ENCODE measurements at places on chromosomes 4 and X.

DNA sequence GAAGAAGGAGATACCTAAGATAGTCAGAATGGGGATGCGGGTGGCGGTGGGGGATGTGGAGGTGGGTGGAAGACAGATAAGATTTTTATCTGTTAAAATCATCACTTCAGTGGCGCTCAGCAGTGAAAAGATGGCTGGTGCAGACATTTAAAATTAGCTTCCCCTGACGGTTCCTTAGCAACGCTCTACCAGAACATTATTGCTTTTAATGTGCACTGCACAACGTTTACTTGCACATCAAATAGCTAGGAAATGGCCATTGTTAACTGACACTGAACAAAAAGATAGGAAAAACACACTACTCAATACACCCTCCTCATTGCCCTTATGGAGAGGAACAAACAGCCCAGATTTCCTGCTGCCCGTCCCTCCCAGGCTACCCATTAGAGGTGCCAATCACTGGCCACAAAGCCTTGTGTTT, 61.0 kb upstream of the FTHL17 start:
- no peaks in the 10 kb centered on the region for H3K27me3 ChIP-seq
- no peak overlapping the region for H3K4me3 ChIP-seq
- no peaks in the 10 kb centered on the region for H3K4me1 ChIP-seq
- no peak for DNase-seq
- no peak overlapping the region for H3K27ac ChIP-seq
- H3K36me3 ChIP-seq: no peaks in the 10 kb centered on the region

GRCh38 chrX:29466456-29466855, 748.9 kb upstream of the MAGEB2 start:
- H3K27me3 ChIP-seq: no peaks in the 10 kb centered on the region
- H3K4me3 ChIP-seq: no peak overlapping the region
- no peak for DNase-seq
- H3K4me1 ChIP-seq: no peaks in the 10 kb centered on the region

GRCh38 chr4:87913896-87914295, 61.6 kb upstream of the SPP1 start:
- H3K4me3 ChIP-seq: no peak overlapping the region
- H3K36me3 ChIP-seq: no peaks in the 10 kb centered on the region

DNA sequence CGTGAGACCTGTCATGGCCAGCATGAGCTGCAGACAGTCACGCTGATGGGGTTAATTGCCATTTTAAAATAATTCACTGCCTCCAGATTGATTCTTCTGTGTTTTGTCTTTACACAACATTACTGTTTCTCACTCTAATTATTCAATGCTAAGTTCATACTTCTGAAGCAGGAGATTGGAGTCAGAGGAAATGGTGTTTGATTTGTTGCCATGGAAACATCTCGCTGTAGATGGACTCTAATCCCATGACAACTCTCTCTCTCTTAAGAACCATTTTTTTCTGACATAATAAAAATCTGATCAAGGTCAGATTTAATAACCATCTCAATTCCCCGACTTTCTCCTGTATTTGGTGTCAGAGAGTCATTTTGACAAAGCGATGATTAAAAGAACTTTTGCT, 209.0 kb downstream of the IDS start:
- no peaks in the 10 kb centered on the region for H3K4me1 ChIP-seq
- H3K27ac ChIP-seq: no peak overlapping the region
- no peak overlapping the region for H3K4me3 ChIP-seq

- H3K4me1 ChIP-seq: peaks cover 8% of the 10 kb centered on the region
- H3K4me3 ChIP-seq: no peak overlapping the region
- H3K36me3 ChIP-seq: peaks cover 11% of the 10 kb centered on the region
Observed at GRCh38 chr4:184666670-184667069, 17.1 kb downstream of the PRIMPOL start.

DNA sequence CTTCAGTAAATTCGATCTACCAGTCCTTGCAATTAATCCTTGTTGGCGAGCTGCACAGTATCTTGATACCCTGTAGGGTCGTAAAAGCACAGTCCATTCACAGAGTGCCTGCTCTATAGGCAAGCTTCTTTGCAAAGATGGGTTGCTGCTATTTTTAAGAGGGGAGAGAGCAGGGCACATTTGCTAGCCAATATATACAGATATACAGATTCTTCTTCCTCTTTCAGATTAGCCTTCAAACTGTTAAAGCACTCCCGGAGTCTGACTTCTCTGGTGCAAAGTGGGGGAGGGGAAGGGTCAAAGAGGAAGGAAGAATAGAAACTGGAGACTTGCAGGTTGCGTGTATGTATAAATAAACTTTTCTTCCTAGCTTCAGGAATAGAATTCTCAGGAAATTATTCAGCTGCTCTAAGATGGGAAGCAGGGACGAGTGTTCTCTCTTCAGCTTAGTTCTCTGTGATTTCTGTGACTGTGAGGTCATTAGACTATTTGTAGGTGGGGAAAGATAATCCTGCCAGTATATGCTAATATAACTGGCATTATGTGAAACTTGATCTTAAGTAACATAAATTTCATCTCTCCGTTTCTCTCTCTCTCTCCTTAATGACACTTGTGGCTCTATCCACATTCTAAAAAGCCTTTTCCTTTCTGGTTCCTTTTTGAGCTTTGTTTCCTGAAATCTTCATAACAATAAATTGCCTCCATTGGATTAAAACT, at the start of gene CYSLTR1:
CYSLTR1 (minus strand) TSS at position 242 of the 717 bp plus-strand sequence. CDS start 53,865 bp downstream, outside the sequence.
- no peak for DNase-seq
- no peaks in the 10 kb centered on the region for H3K27me3 ChIP-seq
- peak within 1 kb of the TSS; percentile 57 for H3K4me3 ChIP-seq
- H3K27ac ChIP-seq: no peak within 1 kb of the TSS

- no peaks in the 10 kb centered on the region for H3K27me3 ChIP-seq
- no peak for DNase-seq
- H3K27ac ChIP-seq: no peak overlapping the region
- no peaks in the 10 kb centered on the region for H3K36me3 ChIP-seq
- H3K4me3 ChIP-seq: no peak overlapping the region
Observed at GRCh38 chr4:112325530-112325929, 28.4 kb downstream of the ALPK1 start.

GRCh38 chr4:7687796-7688195, 251.9 kb downstream of the AFAP1 start:
- H3K27me3 ChIP-seq: no peaks in the 10 kb centered on the region
- no peaks in the 10 kb centered on the region for H3K36me3 ChIP-seq
- no peaks in the 10 kb centered on the region for H3K4me1 ChIP-seq
- no peak for DNase-seq
- no peak overlapping the region for H3K27ac ChIP-seq
- no peak overlapping the region for H3K4me3 ChIP-seq

- no peak overlapping the region for H3K27ac ChIP-seq
- no peaks in the 10 kb centered on the region for H3K36me3 ChIP-seq
- no peak for DNase-seq
Observed at GRCh38 chr4:133058701-133059100, 90.4 kb upstream of the PCDH10 start.

DNA sequence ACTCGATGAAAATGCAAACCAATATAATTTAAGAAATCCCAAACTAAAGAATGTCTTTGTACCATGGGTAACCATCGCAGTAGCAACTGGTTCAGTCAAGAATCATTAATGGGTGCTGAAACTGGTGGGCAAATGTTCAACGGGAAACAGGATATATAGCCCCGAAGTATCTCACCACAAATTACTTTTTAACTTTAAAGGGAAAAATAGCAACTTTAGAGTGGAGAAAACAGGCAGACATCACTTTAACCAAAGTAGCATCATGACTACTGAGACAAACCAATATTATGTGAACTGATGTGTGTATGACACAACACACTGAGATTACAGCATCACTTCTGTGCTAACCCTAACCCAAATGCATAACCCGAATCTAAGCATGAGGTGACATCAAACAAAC, 33.8 kb upstream of the SLAIN2 start:
- no peak overlapping the region for H3K27ac ChIP-seq
- no peak for DNase-seq
- no peaks in the 10 kb centered on the region for H3K27me3 ChIP-seq
- H3K4me1 ChIP-seq: no peaks in the 10 kb centered on the region

GRCh38 chr4:153274967-153275366, 69.5 kb upstream of the MND1 start:
- H3K27ac ChIP-seq: no peak overlapping the region
- no peaks in the 10 kb centered on the region for H3K36me3 ChIP-seq
- no peak for DNase-seq
- H3K4me3 ChIP-seq: no peak overlapping the region

- H3K4me1 ChIP-seq: no peaks in the 10 kb centered on the region
- H3K36me3 ChIP-seq: no peaks in the 10 kb centered on the region
- no peaks in the 10 kb centered on the region for H3K27me3 ChIP-seq
- no peak overlapping the region for H3K27ac ChIP-seq
Observed at GRCh38 chr4:98572697-98573096, 85.7 kb downstream of the TSPAN5 start.

- no peak overlapping the region for H3K4me3 ChIP-seq
- no peaks in the 10 kb centered on the region for H3K27me3 ChIP-seq
- H3K4me1 ChIP-seq: no peaks in the 10 kb centered on the region
- no peak overlapping the region for H3K27ac ChIP-seq
- no peaks in the 10 kb centered on the region for H3K36me3 ChIP-seq
- DNase-seq: no peak
Observed at GRCh38 chrX:45743081-45743533, 542.4 kb upstream of the DIPK2B start.

DNA sequence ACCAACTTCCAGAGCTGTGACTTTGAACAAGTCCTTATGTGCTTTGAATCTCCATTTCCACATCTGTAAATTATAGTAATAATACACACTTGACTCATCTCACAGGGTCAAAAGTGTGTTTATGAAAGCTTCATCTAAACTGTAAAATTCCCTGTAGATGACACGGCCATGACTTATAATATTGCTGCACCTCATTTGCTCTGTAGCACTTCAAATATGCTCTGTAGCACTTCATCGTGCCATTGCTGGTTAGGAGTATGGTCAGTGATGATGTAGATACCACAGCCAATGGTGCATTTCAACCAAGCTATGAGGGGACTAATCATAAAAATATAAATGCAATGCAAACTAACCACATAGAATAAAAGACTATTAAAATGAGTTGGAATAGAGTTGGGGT, 318.6 kb downstream of the ANK2 start:
- H3K4me3 ChIP-seq: no peak overlapping the region
- peaks cover 3% of the 10 kb centered on the region for H3K36me3 ChIP-seq
- DNase-seq: no peak
- no peaks in the 10 kb centered on the region for H3K27me3 ChIP-seq
- no peak overlapping the region for H3K27ac ChIP-seq
- no peaks in the 10 kb centered on the region for H3K4me1 ChIP-seq

- DNase-seq: no peak
- no peaks in the 10 kb centered on the region for H3K27me3 ChIP-seq
- no peaks in the 10 kb centered on the region for H3K4me1 ChIP-seq
- H3K27ac ChIP-seq: no peak overlapping the region
- H3K4me3 ChIP-seq: no peak overlapping the region
Observed at GRCh38 chrX:130772776-130773143, 130.2 kb downstream of the ENOX2 start.

DNA sequence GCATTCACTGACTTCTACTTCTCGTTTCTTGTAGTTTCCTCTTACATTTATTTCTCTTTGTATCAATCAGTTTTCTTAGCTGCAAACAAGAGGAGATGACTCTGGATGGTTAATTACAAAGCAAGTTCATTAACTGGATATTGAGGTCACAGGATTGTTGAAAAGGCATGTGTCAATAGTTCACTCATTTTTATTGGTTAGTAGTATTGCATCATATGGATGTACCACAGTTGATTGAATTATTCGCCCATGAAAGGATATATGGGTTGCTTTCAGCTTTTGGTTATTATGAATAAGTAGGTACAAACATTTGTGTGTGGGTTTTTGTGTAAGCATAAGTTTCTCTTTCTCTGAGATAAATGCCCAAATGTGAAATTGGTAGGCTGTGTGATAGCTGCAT, 21.8 kb upstream of the ARHGEF6 start:
- H3K4me1 ChIP-seq: no peaks in the 10 kb centered on the region
- no peak overlapping the region for H3K27ac ChIP-seq

DNA sequence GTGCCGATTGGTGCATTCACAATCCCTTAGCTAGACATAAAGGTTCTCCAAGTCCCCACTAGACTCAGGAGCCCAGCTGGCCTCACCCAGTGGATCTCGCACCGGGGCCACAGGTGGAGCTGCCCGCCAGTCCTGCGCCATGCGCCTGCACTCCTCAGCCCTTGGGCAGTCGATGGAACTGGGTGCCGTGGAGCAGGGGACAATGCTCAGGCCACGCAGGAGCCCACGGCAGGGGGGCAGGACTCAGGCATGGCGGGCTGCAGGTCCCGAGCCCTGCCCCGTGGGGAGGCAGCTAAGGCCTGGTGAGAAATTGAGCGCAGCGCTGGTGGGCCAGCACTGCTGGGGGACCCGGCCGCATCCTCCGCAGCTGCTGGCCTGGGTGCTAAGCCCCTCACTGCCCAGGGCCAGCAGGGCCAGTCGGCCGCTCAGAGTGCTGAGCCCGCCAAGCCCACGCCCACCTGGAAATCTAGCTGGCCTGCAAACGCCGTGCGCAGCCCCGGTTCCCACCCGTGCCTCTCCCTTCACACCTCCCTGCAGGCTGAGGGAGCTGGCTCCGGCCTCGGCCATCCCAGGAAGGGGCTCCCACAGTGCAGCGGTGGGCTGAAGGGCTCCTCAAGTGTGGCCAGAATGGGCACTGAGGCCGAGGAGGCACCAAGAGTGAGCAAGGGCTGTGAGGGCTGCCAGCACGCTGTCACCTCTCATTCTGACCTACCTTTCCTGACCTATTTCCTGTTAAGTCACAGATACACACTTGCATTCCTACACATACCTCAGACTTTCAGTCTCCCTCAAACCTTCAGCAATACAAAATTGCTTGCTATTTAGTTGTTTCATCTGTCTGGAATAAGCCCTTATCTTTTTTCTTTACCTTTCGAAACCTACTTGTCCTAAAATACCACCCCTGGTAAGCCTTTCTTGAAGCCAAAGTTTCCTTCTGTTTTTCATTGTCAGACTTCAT, 20.7 kb downstream of the UBE2K start:
- peaks cover 14% of the 10 kb centered on the region for H3K4me1 ChIP-seq
- no peaks in the 10 kb centered on the region for H3K27me3 ChIP-seq
- DNase-seq: no peak
- no peak overlapping the region for H3K27ac ChIP-seq

GRCh38 chrX:152958047-152958446, 35.9 kb downstream of the PNMA5 start:
- H3K4me3 ChIP-seq: peak overlapping the region; percentile 57
- no peaks in the 10 kb centered on the region for H3K27me3 ChIP-seq
- H3K27ac ChIP-seq: peak overlapping the region; percentile 62
- no peak for DNase-seq
- H3K4me1 ChIP-seq: no peaks in the 10 kb centered on the region

GRCh38 chrX:130020661-130021324, 38.4 kb downstream of the BCORL1 start:
- peaks cover 22% of the 10 kb centered on the region for H3K36me3 ChIP-seq
- H3K4me1 ChIP-seq: peaks cover 4% of the 10 kb centered on the region
- DNase-seq: no peak

DNA sequence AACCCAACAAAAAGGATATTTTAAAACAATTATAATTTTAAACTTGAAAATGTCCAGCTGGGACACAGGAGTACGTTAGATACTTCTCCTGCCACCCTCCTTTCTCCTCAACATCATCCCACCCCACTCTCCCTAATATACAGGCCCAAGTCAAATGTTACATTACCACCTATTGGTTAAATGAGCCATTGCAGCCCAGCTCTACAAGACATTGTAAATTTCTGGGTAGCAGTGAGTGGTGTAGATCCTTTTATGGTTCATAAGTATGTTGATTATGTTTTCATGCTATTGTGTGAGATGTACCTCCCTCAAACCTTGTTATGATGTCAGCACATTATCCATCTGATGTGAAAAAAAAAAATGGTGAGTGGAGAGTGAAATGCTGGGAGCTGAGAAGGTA, 187.1 kb upstream of the BCOR start:
- no peaks in the 10 kb centered on the region for H3K36me3 ChIP-seq
- H3K27ac ChIP-seq: no peak overlapping the region
- H3K4me1 ChIP-seq: peaks cover 5% of the 10 kb centered on the region
- DNase-seq: no peak
- H3K27me3 ChIP-seq: no peaks in the 10 kb centered on the region
- no peak overlapping the region for H3K4me3 ChIP-seq
